ENCODE measurements at places on chromosomes 7 and 10.

- DNase-seq: no peak
Observed at GRCh38 chr7:128738570-128739047, 550 bp upstream of the CALU start.

GRCh38 chr7:54663186-54663585 lies 95.8 kb downstream of the SEC61G start:
- DNase-seq: no peak

DNA sequence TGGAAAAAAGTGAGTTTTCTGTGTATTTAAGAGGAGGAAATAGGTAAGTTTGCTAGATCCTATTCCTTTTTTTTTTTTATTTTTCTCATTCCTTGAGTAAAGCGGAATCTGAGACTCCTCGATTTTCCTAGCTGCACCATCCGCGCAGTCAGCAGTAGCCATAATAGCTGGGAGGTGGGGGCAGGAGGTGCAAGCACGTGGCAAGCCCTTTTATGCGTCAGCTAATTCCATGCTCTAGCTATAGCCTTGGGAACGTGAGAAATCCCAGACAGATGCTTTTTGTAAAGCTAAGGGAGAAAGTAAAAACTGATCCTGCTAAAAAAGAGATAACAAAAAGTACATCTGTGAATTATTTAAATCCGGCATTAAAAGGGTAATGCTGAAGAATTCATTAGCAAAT lies 33.2 kb upstream of the TPK1 start:
- no peak for DNase-seq

- no peak for DNase-seq
Observed at GRCh38 chr7:94441138-94441537, 46.4 kb downstream of the COL1A2 start.

- DNase-seq: no peak
Observed at GRCh38 chr10:49139846-49140195, 6.0 kb upstream of the FAM170B start.
